ENCODE measurements at places on chromosomes 2 and 18.

DNA sequence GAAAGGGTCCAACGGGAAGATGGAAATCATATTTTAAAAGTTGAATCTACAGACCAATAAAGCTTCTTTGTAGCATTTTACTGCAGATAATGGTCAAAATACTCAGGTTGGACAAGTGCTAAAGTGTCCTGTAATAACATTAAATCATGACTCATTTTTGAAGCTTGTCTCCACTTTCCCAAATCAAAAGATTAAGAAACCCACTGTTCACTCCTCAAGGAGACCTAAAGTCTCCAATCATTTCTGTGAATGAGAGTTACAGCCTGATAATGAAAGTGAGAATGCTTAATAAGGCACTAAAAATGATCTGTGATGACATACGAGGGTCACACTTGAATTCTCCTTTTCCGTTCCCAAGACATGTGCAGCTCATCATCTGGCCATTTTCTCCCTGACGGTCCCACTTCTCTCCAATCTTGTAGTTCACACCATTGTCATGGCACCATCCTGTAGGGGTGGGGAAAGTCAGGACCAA lies 53.4 kb downstream of the ATIC start:
- no peak for DNase-seq

DNA sequence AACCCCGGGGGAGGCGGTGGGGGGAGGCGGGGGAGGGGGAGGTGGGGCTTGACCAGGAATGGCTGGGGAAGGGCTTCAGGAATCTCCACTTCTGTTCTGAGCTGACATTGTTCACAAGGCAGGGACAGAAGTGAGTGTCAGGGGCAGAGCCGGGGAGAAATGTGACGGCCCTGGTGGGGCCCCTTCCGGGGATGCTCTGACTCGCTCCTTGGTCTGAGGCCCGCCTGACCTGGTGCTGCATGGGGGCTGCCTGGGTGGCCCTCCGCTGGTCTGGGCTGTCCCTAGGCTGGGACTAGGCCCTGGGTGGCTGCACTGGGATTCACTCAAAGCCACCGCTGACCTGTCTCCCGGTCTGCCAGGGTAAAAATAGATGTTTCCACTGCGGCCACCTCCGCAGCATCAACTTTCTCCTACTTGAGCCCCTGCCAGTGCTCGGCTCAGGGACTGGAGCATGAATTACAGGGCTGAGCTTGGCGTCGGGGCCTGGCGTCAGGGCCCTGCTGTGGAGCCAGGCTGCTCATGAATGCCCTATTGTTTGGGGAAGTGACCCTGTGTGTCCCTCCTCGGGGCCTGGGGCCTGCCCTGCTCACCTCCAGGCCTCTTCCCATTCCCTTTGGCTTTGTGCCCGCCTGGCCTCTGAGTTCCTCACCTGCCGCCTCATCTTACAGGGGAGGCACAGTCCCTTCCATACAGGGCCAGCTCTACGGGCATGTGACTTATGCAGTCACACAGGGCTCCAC lies 247.5 kb downstream of the DYSF start:
- DNase-seq = no peak

- no peak for DNase-seq
Observed at GRCh38 chr2:147273628-147274027, 571.2 kb upstream of the ACVR2A start.

DNA sequence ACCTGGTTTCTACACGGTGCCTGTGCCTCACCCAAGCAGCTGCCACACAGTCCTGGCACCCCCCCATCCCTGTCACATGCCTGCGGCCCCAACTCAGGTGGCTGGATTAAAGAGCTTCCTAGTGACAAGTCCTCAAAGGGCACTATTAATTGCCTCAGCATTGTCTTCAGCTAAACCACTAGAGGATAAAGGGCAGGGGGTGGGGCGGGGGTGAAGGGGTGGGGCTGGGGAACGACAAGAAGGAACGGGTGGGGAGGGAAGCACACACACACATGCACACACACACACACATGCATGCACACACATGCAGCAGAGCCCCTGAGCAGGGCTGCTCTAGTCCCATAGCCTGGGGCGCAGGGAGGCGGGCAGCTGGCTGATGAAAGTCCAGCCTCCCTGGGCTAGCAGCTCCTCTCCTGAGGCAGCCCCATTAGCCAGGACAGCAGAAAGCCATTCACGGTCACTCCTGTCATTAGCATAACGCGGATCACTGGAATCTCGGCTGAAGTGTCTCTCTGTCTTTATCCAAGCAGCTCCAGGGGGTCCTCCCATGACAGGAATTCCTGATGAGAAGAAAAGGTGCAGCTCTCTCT lies 7.4 kb upstream of the TEX261 start:
- no peak for DNase-seq

- no peak for DNase-seq
Observed at GRCh38 chr2:20551945-20552328, 99.0 kb downstream of the HS1BP3 start.

- no peak for DNase-seq
Observed at GRCh38 chr2:98907966-98908905, 27.8 kb downstream of the CRACDL start.

GRCh38 chr18:34033968-34034367 lies 190.7 kb downstream of the NOL4 start:
- no peak for DNase-seq

DNA sequence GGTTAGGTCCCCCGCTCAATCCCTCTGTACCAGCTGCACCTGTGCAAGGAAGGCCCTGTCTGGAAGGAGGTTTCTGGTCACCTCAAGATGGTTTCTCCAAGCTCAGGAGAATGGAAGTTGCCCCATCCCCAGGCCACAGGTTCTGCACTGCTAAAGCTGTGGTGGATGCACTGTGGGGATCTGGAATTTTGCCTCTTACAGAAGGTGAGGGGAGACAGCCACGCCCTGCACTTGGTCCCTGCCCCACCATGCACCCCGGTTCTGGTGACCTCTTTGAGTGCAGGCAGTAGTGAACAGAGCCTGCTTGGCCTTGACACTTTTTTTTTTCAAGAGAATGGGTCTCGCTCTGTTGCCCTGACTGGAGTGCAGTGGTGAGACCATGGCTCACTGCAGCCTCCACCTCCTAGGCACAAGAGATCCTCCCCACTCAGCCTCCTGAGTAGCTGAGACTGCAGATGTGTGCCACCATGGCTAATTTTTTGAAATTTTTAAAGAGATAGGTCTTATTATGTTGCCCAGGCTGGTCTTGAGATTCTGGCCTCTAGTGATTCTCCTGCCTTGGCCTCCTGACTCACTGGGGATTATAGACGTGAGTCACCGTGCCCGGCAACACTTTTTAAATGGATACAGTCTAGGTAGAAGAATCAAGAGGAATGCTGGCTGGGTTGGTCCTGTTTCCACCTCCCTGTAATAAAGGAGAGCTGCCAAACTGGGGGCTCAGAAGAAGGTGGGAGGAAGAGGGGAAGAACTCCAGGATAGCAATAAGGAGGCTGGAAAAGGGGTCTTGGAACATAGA lies 5.8 kb upstream of the NT5DC4 start:
- DNase-seq = peak; percentile 77

- DNase-seq = no peak
Observed at GRCh38 chr2:240142256-240142775, 1.9 kb upstream of the OTOS start.

- DNase-seq = no peak
Observed at GRCh38 chr2:68238955-68239822, 13.1 kb downstream of the PPP3R1 start.

- DNase-seq = peak; percentile 24
Observed at GRCh38 chr2:76197842-76198448, 487.2 kb upstream of the GCFC2 start.

- DNase-seq = no peak
Observed at GRCh38 chr2:83578405-83578804, 880.7 kb downstream of the SUCLG1 start.

DNA sequence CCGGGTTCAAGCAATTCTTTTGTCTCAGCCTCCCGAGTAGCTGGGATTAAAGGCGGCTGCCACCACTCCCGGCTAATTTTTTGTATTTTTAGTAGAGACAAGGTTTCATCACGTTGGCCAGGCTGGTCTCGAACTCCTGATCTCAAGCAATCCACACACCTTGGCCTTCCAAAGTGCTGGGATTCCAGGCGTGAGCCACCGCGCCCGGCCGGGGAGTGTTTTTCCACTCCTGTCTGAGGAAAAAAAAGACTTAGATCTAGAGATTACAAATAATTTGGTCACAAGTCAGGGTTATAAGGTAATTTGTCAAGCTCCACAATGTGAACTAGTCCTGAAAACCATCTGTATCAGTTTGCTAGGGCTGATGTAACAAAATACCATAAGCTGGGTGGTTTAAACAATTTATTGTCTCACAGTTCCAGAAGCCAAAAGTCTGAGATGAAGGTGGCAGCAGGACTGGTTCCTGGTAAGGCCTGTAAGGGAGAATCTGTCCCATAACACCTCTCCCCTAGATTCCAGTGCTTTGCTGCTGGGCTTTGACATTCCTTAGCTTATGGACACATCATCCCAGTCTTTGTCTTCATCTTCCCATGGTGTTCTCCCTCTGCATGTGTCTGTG lies 40.7 kb upstream of the SP3 start:
- no peak for DNase-seq

GRCh38 chr18:43578211-43578610 lies 300.9 kb upstream of the SYT4 start:
- DNase-seq = no peak

DNA sequence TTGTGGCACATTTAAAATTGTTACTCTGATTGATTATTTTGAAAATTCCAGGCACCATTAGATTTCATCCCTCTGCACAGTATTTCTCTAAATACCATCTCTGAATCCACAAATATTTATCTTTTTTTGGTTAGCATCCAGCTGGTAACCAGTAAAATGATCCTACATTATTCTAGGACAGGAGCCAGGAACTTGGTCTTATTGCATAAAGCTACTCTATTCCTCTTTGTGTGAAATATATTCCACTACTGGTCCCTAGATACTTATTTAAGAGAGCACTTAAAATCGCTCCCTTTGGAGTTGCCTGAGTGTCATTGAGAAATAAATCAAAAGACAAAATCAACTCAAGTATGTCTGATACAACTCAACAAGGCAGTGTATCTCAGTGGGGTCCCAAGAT lies 7.4 kb upstream of the MBOAT2 start:
- no peak for DNase-seq

- no peak for DNase-seq
Observed at GRCh38 chr18:54019641-54020040, 204.8 kb downstream of the MBD2 start.

DNA sequence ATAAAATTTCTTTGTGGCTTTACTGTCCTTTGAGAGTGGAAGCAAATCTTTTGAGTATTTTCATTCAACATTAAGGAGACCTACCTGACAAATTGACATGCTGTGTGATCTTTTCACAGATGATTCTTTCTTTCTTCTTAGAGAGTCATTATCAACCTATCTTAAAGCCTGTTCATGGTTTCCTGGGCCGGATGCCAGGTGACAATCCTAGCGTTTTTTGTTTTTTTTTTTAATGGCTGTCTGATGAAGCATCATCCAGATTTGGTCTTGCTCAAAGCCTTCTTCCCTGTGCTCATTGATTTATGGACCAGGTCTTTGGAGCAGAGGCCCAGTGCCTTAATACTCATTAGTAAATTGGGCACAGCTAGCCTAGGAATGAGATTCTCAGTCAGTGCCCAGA lies 9.8 kb upstream of the MGAT5 start:
- DNase-seq = no peak

GRCh38 chr2:170974304-170974993 lies 45.4 kb downstream of the GORASP2 start:
- no peak for DNase-seq

GRCh38 chr2:105929516-105929915 lies 184.8 kb downstream of the NCK2 start:
- DNase-seq = no peak

DNA sequence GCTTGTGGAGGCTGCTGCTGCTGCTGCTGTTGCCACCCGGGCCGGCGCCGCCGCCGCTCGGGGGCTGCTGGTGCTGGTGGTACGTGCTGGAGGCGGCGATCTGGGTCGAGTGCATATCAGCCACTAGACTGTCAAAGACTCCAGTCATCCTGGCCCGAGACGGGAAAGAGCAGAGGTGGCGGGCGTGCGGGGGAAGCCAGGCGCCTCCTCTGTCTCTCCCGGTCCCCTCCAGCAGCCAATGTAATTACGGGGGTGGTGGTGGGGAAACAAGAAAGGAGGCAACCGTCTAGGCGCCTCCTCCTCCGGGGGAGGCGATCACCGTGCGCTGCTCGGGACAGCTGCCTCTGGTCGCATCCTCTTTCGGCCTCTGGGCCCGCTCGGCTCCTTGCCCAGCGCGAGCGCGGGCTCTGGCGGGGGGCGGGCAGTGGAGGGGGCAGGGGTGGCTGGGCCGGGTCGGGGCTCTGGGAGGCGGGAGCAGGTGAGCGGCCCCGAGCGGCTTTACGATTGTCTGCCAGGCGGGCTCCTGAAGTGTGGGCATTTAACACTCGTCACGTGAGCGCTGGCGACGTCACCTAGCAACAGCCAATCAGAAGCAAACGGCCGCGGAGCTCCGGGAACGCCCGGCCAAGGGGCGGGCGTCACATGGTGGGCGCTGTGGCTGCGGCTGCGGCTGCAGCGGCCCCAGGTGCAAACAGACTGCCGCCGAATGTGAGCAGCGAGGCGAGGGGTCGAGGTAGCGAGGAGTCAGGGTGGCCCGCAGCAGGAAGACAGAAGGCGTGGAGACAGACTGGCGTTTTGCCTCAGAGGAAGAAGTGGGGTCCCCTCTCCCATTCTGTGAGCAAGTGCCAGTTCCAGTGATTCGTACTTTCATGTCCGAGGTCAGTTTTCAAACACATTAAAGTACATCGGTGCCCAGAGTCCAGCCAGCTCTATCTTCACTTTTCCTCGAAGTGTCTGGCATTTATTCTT lies at the start of gene DLX2:
TSS of gene DLX2 (minus strand) at position 510 of the 969 bp plus-strand sequence. CDS start at position 148, 362 bp downstream.
- DNase-seq = peak; percentile 89

DNA sequence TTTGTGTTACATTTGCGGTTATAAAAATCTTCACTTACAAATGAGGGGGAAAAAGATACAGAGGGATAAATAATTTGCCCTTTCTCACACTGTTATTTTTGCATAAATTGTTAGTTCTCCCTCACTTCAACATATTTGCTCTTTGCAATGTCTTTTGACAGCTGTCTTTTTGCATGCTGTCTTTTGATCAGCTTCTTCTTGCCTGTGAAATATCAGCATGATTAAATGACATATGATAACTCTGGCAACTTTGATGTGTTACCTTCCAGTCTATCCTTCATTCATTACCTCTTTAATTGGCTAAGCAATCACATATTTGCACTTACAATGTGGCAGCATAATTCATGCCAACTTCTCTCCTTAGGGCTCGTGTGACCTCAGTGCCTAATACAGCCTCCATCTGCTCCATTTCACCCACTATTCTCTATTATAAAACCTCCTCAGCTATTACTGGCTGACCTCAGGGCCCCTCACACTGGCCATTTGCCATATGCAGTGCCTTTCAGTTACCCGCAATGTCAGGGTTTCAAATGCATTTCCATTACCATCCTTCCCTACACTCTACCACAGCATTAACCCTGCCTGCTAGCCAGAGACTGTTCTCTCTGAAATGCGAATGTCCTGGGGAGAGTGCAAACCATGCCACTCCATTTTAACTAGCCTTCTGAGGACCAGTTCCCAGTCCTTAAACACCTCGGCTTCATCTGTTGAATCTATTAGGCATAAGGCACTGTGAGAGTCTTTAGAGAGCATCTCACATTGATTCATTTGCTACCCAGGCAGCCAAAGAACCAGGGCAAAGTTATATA lies 1056.6 kb upstream of the CHAC2 start:
- DNase-seq = no peak
